Fibroblast of mammary gland (primary cell): ENCODE measurements at places on chromosomes 2 and 18.

DNA sequence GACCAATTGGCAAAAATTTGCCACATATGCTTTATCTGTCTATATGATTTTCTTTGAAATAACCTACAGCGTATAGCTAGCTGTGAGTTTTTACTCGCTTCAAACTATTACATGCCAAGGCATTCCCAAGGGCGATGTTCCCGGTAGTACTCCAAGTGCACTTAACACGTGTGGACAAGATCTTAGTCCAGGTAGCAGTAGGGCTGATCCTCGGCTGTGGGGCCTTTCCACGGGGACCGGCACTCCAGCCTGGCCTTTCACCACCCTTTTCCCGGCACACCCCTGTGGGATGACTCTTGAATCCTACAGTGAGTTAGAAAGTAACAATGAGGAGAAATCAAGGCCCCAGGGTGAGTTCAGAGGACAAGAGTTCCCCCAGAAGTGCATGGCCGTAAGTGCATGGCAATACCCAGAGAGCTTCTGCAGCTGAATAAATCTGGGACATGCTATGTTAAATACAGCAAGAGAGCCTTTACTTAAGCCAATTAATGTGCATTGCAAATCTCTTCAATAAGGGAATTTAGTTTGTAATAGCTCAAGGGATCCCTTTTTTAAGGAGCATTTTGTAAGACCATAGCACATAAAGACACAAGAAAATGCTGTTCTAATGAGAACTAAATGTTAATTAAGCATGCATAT is 26.4 kb downstream of the CHMP1B start:
- DNase-seq, result no peak

DNA sequence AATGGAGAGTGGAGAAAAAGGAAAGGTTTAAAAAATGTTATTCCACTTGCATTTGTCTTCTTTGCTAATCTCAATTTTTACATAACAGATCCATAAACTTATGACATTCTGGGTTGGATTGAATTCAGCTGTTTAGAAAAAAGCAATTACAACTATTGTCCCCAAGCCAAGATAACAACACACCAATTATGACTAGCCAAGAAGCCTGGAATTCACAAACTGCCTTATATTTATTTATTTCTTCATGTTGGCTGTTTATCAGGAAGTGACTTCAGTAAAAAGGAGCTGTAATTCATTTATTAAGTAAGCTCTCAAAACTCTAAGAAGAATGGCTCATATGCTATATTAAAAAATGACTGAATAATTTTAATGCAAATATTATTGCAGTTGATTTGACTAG is 137.4 kb downstream of the CALCRL start:
- peak; percentile 65 for DNase-seq

GRCh38 chr2:66691031-66691965 is 256.4 kb downstream of the MEIS1 start:
- peak; percentile 42 for DNase-seq

DNA sequence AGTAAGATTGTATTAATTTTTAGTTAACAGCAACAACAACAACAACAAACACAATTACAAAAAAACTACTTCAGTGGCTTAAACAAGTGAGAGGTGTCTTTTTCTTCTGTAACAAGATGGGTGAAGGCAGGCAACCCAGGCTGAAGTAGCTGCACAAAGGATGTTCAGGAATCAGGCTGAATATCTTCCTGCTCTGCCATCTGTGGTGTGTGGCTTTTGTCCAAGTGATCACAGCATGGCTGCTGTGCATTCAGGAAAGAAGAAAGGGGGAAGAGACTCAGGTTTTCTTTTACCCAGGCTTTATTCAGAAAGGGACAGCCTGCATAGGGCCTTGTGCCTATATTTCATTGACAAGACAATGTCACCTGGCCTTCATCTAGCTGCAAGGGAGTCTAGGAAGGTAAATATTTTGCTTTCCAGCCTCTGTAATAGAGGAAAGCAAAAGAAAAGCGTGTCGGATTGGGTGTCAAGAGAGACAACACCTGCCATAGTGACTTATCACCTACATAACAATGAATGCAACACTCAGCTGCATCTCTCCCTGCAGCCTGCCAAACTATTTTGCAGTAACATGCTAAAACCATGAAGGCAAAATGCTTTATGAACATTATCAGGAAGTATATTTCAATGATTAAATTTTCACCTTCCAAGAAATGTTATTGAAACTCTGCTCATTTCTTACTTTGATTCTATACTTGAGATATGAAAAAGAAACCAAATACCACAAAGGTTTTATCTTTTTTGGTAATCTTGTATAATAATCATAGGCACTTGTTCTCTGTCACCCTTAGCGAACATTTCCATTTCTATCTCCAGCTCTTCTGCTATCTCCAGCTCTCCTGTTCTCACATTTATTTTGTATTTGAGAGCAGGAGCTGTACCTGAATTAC is 14.6 kb downstream of the G6PC2 start:
- no peak for DNase-seq

DNA sequence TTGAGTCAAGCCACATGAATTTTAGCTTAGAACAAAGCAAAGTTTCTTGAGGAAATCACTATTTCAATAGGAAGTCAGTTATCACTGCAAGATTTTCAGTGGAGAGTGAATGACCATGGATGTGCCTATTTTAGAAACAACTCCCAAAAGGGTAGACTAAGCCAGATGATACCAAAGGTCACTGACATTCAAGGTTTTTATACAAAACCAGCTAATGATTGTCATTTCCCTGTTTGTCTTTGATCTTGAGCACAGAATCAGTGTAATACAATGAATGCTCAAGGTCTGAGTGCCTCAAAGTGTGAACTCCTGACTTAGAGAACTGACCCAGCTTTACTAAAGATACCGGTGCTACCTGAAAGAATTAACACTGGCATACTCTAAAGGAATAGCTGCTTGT is 60.5 kb downstream of the CDH2 start:
- DNase-seq, result no peak

GRCh38 chr2:202091476-202091875 is 18.4 kb downstream of the KIAA2012 start:
- DNase-seq, result peak; percentile 58

DNA sequence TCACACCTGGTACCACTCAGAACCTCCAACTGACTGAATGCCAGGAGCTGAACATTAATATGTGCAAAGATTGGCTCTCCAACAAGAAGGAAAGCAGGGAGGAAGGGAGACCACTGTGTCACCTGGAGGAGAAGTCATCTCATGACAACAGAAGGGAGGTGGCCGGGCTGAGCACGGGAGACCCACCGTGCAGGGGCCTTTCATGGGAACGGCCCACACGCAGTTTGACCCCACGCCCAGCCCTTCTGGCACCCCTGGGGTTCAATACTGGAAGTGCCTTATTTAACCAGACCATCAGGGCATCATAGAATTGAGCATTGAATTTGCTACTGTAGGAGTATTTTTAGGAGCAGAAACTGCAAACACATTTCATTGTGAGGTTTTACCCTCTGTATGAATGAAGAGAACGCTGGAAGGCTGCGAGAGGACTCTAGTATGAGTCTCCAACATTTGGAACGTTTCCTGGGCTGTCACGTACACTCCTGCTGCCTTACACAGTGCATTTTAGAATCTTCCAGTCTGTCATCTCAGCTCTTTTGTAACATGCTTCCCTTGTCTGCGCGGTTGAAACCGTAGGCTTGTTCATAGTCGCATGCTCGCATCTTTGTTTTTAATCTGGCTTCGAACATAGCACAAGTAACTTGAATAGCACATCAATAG is 132.1 kb downstream of the NFATC1 start:
- DNase-seq, result no peak

DNA sequence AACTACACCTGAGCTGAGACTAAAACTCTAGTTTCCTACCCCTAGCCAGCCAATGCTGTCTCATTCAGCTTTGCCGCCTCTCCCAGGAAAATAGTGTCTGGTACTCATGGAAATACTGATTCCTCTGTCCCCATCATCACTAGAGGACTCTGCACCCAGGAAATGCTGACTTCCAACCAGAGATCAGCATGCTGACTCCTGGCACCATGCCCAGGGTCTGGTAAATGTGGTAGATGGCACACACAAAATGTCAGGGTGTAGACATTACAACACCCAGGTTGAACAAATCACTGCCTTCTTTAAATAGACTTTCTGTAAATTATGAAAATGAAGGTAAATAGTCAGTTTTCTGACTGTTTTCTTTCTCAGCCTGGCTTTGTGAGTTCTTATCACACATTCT is 307.3 kb upstream of the CHAC2 start:
- no peak for DNase-seq

DNA sequence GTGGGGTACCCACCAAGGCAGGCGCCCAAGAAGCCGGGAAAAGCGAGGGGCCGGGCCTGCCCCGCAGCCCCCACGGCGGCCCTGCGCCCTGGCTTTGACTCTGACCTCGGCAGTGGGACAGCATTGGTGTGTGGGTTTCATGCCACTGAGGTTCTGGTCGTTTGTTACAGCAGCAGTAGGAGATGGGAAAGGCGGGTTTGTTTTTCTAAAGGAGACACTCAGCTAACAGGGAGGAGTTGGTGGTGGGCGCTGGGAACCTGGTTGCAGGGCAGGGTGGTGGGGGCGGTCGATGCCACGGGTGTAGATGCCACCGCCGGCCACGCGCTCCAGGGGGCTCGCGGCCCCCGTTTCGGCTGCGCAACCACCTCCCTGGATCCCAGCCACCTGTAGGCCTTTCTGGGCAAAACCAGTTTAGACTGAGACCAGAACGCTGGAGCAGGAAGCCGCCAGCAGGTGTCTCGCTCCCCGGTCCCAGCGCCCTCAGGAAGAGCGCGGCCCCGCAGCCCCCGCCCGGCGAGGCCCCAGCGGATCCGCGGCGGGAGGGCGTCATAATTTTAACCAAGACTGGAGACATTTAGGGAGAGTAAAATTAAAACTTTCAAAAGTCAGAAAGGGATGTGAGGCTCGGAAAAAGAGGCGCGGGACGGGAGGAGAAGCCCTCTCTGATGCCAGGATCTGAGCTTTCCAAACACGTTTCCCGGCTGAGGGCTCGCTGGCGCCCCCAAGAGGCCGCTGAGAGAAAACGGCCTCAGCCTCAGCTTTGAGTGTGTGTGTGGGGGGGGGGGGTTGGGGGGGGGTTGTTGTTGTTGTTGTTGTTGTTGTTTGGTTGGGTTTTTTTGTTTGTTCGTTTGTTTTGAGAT is 17.4 kb downstream of the CIDEA start:
- DNase-seq, result peak; percentile 76

DNA sequence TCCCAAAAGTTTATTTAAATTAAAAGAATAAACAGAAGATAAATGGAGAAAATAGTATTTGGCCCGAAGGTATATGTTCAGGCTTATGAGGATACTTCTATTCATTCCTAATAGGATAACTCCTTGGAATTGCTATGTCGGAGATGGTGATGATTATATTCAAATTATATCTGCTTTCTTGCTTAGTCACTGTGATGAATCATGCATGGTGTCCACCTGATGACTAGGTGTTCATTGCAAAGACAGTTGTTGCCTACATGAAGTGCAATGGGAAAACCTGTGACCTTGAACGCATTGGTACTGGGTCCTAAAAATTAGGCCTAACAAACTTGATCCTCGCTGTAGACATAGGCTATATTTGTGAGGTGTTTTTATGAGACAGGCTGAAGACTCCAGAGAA is 617.3 kb upstream of the ZEB2 start:
- no peak for DNase-seq

GRCh38 chr2:10324095-10324832 is 21.6 kb downstream of the HPCAL1 start:
- DNase-seq, result peak; percentile 74

GRCh38 chr2:150571121-150571520 is 83.7 kb upstream of the RND3 start:
- DNase-seq, result no peak

DNA sequence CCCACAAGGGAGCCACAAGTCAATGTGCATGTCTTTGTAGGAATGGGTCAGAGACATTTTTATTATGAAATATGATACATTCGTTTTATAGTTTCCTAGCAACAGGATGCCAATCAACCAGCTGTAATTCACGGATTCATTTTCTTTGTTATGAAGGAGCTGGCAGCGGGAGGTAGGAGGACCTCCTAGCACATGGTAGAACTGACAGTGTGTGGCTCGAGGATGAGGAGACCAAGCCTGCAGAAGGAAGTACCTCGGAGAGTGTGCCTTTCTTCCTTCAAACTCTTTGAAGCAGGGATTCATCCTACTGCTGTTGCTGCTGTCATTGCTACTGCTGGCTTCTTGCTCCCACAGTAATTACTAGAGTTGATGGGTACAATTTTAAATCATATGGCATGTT is 504.8 kb upstream of the KLHL29 start:
- DNase-seq, result no peak

- no peak for DNase-seq
Observed at GRCh38 chr2:216897561-216898203, 37.8 kb upstream of the TNP1 start.

DNA sequence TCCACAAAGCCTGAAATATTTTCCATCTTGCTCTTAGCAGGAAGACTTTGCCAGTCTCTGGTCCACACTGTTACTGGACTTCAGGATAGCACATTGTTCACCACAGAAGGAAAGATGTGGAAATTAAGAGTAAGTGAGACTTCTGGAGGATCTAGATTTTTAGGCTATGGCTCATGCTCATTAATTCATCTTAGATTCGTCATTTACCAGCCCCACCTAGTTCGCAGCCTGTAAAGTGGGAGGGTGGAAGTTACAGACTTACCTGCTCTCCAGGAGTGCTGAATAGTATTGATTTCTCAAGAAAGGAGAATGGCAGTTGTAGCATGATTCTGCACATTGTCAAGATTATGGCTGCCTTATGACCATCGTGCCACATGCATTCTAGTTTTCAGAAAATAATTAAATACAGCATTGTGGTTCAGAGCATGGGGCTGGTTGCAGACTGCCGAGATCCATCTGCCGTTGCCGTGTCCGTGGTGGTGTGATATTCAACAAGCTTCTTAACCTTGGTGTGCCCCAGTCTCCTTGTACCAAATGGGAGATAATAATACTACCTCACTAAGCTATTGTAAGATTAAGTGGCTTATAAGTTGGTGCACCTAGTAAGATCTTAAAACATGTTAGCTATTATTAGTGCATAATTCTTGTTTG is 56.8 kb downstream of the RNF144A start:
- DNase-seq, result peak; percentile 31

GRCh38 chr2:92073815-92074548 is 2797.2 kb upstream of the TEKT4 start:
- DNase-seq, result no peak
